CD4-positive, alpha-beta T cell treated with Interleukin-17A for 4 hours (primary cell): ENCODE measurements at places on chromosomes 12 and 14.

GRCh38 chr12:104356231-104357115 lies 52.9 kb downstream of the EID3 start:
- no peak for DNase-seq

DNA sequence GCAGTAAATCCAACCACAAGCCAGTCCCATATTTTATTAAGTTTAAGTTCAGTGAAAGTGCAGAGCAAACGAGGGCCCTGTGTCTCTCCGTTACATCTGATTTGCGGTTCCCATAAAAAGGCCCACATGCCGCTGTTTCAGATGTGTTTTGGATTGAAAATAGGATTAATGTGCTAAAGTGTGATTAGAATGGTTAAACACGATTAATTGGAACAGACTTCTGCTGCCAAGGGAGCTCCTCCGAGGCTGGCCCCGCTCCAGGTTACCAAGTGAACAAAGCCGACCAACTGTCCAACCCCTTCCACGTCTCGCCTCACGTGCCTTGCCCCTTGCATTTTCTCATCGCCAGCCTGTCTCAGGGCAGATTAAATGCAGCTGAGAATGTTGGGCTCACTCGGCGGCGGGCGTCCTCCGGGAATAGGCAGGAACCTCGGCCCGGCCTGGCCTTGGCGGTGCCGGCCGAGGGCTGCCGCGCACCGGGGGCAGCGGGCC lies 166.5 kb upstream of the GSC start:
- DNase-seq, result no peak

DNA sequence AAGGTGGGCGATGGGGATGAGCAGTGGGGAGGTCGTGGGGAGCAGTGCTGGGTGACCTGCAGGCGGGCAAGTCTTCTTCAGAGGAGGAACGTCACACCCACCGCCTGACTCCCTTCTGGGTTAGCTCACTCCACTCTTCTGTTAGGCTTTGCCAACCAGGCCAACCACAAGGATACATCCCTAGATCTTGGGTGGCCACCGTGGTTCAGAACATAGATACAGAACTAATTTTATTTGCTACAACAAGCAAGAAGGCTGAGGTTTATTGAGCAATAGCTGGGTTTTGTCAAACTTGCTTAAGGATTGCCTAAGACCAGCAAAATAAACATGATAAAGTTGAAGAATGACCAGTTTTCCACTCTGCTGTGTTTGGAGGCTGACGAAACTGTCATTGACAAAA lies 109.4 kb downstream of the DACT1 start:
- DNase-seq, result no peak

GRCh38 chr14:68639000-68639757 lies 153.7 kb downstream of the ZFP36L1 start:
- no peak for DNase-seq

DNA sequence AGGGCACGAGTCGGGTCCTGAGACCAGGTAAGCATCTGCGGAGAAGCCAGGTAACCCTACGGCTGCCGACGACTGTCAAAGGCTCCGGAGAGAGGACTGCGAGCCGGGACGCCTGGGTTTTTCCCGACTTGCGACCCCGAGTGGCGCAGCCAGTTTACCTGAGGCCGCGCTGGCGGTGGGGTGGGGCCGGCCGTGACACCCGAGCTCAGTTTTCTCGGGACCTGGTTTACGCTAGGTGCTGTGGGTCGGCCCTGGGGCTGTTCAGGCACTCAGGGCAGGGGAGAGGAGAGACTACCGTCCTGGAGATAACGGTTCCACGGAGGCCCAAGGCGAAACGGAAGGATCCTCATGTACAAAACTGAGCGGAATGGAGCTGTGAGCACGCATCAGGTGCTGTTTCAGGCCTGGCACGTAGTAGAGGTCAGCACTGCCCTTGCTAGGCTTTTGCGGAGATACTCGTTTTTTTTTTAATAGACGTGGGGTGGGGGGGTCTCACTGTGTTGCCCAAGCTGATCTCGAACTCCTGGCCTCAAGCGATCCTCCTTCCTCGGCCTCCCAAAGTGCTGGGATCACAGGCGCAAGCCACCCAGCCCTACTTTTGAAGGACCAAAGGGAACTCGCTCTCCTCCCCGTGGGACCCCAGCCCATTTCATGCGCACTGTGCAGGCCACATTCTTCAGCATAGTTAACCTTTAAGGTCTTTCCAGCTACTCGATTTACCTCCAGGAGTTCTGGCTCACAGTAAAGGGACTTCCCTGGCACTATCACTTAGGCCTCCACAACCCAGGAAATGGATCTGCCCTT lies 471 bp downstream of the MTRFR start:
- no peak for DNase-seq

- no peak for DNase-seq
These were observed 24.6 kb upstream of the ITPR2 start for GRCh38 chr12:26857465-26858176.
